ENCODE measurements at places on chromosomes 2 and 18. TPM values are rescaled to one million over a fixed set of nuclear protein-coding genes. Genes with fewer than 3 reads are reported as not detected.

FAM124B gene
- 0.44 TPM for total RNA-seq

RPRM gene
- 0.15 TPM for total RNA-seq

RDH14 gene
- 33.5 TPM for total RNA-seq

DES gene
- 1.6 TPM for total RNA-seq

ARHGAP28 gene
- 13.4 TPM for total RNA-seq

REG3A gene
- not detected for total RNA-seq

GPR155 gene
- total RNA-seq = 7.1 TPM

CYP27A1 gene
- 19.1 TPM for total RNA-seq

HOXD10 gene
- not detected for total RNA-seq
